ENCODE measurements at places on chromosomes 1 and 21. TPM values are rescaled to one million over a fixed set of nuclear protein-coding genes. Genes with fewer than 3 reads are reported as not detected.

Gene CNIH3
- 3.2 TPM for total RNA-seq

Gene AMY1C
- not detected for total RNA-seq

Gene TNFRSF8
- not detected for total RNA-seq

Gene MXRA8
- 24.3 TPM for total RNA-seq

Gene INSRR
- total RNA-seq = not detected

Gene PTPRC
- not detected for total RNA-seq

Gene ARHGAP30
- total RNA-seq = 0.20 TPM

GRCh38 chr1:167438171-167439138 lies 79.9 kb downstream of the CD247 start:
- H3K4me1 ChIP-seq = no peaks in the 10 kb centered on the region
- peaks cover 1% of the 10 kb centered on the region for H3K36me3 ChIP-seq
- peaks cover 52% of the 10 kb centered on the region for H3K27me3 ChIP-seq
- no peak overlapping the region for H3K27ac ChIP-seq
- no peak for DNase-seq

GRCh38 chr1:236377832-236378535 lies 16.1 kb upstream of the EDARADD start:
- DNase-seq = no peak
- no peak overlapping the region for H3K4me3 ChIP-seq
- peaks cover 13% of the 10 kb centered on the region for H3K4me1 ChIP-seq
- no peaks in the 10 kb centered on the region for H3K27me3 ChIP-seq
- H3K27ac ChIP-seq = peak overlapping the region; percentile 56
- no peaks in the 10 kb centered on the region for H3K36me3 ChIP-seq

- peaks cover 8% of the 10 kb centered on the region for H3K36me3 ChIP-seq
- peak overlapping the region; percentile 56 for H3K27ac ChIP-seq
- DNase-seq = peak; percentile 36
These were observed 15.2 kb downstream of the H6PD start for GRCh38 chr1:9249534-9250410.
